ENCODE measurements at places on chromosomes 11 and 22. TPM values are rescaled to one million over a fixed set of nuclear protein-coding genes. Genes with fewer than 3 reads are reported as not detected.

OR52H1 gene
- 0.35 TPM for total RNA-seq

DNA sequence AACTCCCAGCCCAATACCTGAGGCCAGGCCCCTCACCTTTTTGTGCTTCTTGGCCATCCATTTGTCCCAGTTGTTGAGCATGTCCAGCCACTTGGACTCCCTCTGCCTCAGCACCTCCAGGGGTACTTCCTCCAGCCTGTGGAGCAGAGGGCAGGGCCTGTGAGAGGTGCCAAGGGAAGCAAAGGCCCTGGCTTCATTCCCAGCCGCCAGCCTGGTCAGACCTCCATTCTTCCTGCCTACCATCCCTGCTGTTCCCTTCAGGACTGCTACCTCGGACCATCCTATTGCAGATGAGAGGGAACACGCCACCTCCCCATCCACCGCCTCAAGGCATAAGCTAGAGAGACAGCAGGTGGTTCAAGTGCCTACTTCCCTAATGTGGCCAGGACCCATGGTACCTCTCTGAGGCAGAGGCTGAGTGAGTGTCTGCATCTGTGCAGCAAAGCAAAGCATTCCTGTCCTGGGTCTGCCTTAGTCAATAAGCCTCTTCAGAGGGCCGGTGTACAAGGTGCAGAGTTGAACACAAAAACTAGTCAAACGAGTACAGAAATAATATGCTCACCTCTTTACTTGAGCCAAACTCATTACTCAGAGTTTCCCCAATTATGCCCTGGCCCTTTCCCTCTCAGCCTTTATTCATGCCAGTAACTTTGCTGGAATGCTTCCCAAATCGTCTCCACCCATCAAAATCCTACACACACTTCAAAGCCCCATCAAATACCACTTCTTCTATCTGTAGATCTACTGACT is 15.4 kb upstream of the CASTOR1 start:
- peak overlapping the region; percentile 91 for H3K27ac ChIP-seq
- H3K36me3 ChIP-seq: peaks cover 35% of the 10 kb centered on the region
- DNase-seq: no peak
- H3K27me3 ChIP-seq: no peaks in the 10 kb centered on the region
- peak overlapping the region; percentile 19 for H3K4me3 ChIP-seq
- H3K4me1 ChIP-seq: peaks cover 99% of the 10 kb centered on the region

JHY gene
- total RNA-seq: 10.4 TPM

GRCh38 chr22:36425977-36426523 is 38.3 kb upstream of the MYH9 start:
- DNase-seq: peak; percentile 65
- H3K27me3 ChIP-seq: no peaks in the 10 kb centered on the region
- peaks cover 29% of the 10 kb centered on the region for H3K4me1 ChIP-seq
- peak overlapping the region; percentile 31 for H3K27ac ChIP-seq
- no peaks in the 10 kb centered on the region for H3K36me3 ChIP-seq
- H3K4me3 ChIP-seq: no peak overlapping the region

DNA sequence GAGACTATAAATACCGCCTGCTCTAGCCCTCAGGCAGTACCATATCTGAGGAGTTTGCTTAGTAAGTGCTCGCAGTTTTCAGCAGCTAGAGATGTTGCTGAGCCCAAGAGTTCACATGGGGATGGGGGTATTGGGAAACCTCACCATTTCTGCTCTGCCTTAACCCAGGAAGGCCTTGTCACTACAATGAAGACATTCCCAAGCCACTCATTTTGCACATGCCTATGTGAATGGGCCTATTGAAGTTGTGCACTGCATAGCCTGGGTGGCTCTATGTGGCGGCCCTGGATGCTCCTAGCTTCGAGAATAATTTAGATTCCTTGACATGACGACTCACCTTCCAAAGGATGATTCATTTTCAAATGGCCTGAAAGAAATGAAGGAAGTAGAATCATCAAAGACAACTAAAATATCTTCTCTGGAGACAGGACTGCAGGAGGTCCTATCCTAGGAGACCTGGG is 163.4 kb downstream of the ADAMTS15 start:
- H3K27ac ChIP-seq: no peak overlapping the region
- H3K36me3 ChIP-seq: no peaks in the 10 kb centered on the region
- H3K4me3 ChIP-seq: no peak overlapping the region
- H3K4me1 ChIP-seq: peaks cover 11% of the 10 kb centered on the region

PHLDA2 gene
- total RNA-seq: 7.2 TPM

DNA sequence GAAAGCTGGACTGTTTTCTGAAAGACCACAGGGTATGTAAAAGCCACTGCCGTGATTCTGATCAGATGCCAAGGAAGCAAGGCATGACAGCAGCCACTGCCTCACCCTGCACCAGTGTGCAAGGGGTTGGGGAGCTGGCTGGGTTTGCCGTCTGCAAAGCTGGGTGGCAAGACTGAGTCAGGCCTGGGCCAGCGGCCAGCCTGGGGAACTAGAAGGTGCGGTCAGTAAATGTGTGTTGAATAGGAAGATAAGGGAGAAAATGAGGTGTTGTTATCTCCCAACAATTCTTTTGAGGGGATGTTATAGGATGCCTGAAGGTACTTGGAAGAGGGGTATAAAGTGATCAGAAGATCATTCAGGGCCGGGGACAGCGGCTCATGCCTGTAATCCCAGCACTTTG is 8.0 kb downstream of the VSTM5 start:
- no peaks in the 10 kb centered on the region for H3K27me3 ChIP-seq
- no peaks in the 10 kb centered on the region for H3K4me1 ChIP-seq
- H3K36me3 ChIP-seq: no peaks in the 10 kb centered on the region
- H3K27ac ChIP-seq: no peak overlapping the region
- DNase-seq: no peak

TRIM44 gene
- 62.8 TPM for total RNA-seq

GRCh38 chr22:39806109-39806508 is 87.5 kb downstream of the ENTHD1 start:
- H3K27ac ChIP-seq: no peak overlapping the region
- H3K4me3 ChIP-seq: no peak overlapping the region
- no peaks in the 10 kb centered on the region for H3K36me3 ChIP-seq
- H3K4me1 ChIP-seq: no peaks in the 10 kb centered on the region
- peaks cover 16% of the 10 kb centered on the region for H3K27me3 ChIP-seq
- no peak for DNase-seq

GRCh38 chr22:24404561-24405275 is 22.7 kb upstream of the ADORA2A start:
- no peaks in the 10 kb centered on the region for H3K27me3 ChIP-seq
- no peak for DNase-seq
- peaks cover 14% of the 10 kb centered on the region for H3K36me3 ChIP-seq
- no peak overlapping the region for H3K4me3 ChIP-seq
- no peak overlapping the region for H3K27ac ChIP-seq

CARD16 gene
- 97.3 TPM for total RNA-seq

DNA sequence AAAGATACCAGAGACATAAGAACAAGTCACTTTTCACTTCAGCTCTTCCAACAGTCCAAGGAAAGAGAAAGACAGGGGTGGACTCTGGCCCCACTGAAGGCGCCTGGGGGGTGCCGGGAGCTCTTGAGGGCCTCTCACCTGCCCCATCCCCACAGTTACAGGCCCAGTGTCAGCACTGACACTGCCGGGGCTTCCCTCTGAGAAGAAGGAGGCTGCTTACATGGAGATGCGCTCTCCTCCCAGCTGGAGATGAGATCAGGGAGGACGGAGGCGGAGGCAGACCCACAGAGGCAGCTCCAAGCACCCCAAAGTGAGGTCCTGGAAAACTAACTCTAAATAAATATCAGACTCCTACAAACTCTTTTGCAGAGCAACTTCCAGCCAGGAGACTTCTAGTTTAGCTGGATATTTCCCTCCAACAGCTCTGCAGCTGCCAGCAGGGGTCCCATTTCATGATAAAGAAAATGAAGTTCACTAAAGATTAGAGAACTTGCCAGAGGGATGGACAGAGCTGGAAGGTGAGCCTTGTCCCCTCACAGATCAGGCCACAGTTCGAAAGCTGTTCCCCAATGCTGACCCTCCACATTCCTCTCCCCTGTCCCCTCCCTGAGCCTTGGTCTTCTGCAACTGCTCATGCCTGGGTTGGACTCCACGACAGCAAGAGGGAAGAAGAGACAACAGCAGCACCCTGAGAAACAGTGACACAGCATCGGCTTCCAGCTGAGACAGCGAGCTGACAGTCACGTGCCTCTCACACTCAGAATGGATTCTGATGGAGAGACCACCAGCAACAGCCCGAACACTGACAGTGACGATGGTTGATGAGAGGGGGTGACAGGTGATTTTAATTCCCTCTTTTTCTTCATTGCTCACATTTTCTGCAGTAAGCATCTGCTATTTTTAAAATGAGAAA is 5.8 kb downstream of the CARS1 start:
- no peak overlapping the region for H3K4me3 ChIP-seq
- peaks cover 36% of the 10 kb centered on the region for H3K4me1 ChIP-seq
- H3K36me3 ChIP-seq: peaks cover 34% of the 10 kb centered on the region
